ENCODE measurements at places on chromosomes 11 and 22.

DNA sequence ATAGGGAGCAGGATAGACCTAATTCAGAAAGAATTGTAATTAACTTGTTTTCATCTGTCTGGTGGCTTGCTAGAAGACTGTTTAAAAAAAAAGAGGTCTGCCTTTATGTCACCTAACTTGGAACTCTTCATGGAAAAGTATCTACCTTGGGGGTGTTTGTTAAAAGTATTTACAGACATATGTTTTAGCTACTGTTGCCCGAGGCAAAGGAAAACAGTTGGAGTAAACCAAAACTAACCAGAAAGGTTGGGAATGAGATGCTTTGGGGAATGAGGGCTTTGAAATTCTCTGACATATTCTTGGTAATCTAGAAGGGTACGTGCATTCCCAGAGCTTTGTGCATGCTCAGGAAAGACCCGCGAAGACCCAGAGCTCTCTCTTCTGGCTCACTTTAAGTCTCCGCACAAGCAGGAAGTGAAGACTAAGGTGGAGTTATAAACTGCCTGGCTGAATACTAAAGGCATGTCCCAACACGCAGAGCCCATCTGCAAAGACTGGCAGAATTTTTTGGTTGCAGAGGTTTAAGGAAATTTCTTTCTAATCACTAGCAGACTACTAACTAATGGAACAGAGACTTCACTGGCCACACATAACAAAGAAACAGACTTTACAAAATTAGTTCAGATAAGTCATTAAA lies 33.2 kb downstream of the HIKESHI start:
- no peaks in the 10 kb centered on the region for H3K4me1 ChIP-seq

DNA sequence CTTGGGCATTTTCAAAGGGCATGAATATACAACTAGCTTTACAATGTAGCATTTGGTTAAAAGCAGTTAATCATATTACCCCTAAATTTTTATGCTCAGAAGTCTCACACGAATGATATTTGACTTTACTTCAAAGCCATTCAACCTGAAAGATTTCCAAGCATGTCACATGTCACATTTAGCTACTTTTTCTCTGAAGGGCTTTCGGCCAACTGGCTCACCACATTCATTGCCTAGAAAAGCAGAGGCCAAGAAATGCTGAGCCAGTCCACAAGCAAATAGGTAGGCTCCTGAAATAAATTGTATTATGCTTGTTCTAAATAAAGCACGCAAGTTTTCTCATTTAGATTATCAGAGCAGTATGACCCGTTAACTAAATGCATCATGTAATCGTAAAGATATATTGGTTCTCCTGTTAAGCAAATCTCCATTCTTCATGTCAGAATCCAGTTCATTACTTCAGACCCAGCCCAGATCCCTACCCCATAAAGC lies 30.6 kb downstream of the PAX6 start:
- no peaks in the 10 kb centered on the region for H3K27me3 ChIP-seq
- peak overlapping the region; percentile 9 for H3K27ac ChIP-seq
- no peaks in the 10 kb centered on the region for H3K36me3 ChIP-seq
- no peak for DNase-seq
- peaks cover 45% of the 10 kb centered on the region for H3K4me1 ChIP-seq

GRCh38 chr22:34783436-34783835 lies 282.5 kb upstream of the ISX start:
- DNase-seq: peak; percentile 18
- no peak overlapping the region for H3K4me3 ChIP-seq
- no peak overlapping the region for H3K27ac ChIP-seq
- no peaks in the 10 kb centered on the region for H3K27me3 ChIP-seq
- no peaks in the 10 kb centered on the region for H3K36me3 ChIP-seq

DNA sequence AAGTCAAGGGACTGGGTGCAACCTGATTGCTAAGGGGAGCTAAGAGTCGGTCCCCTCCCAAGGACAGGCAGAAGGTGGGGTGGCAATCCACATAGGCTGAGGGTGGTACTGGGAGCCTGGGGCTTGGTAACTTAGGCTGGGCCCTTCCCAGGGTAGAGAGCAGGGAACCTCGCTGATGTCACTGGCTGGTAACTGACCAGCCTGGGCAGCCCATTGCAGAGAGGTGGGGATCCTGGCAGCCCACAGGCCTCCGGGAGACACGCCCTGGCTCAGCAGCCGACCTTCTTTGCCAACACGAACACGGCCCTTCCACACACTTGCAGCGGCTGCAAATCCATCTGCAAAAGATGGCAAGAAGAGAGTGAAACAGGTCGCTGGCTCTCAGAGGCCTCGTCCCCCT lies 25.4 kb downstream of the A4GALT start:
- no peaks in the 10 kb centered on the region for H3K4me1 ChIP-seq
- H3K36me3 ChIP-seq: no peaks in the 10 kb centered on the region
- H3K4me3 ChIP-seq: no peak overlapping the region
- no peaks in the 10 kb centered on the region for H3K27me3 ChIP-seq
- no peak for DNase-seq

- H3K27me3 ChIP-seq: no peaks in the 10 kb centered on the region
- peaks cover 2% of the 10 kb centered on the region for H3K4me1 ChIP-seq
- no peak for DNase-seq
- no peaks in the 10 kb centered on the region for H3K36me3 ChIP-seq
Measured at GRCh38 chr11:11641581-11641980, 19.8 kb upstream of the GALNT18 start.

DNA sequence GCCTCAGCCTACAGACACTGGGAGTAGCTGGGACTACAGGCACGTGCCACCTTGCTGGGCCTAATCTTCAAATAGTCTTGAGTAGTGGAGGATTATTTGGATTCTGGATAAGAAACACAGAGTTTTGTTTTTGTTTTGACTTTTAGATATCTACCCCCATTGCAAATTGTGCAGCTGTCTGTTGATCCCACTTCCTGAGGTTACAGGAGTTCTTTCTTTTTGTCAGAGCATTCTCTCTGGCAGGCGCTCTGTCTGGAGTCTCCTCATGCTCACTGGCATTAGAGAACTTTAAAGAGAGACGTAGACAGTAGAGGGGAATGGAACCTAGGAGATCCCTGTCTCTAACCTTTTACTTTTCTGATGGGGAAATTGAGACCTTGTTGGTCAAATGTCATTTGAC lies 7.8 kb upstream of the ADAMTS8 start:
- H3K27ac ChIP-seq: no peak overlapping the region
- no peak overlapping the region for H3K4me3 ChIP-seq
- no peaks in the 10 kb centered on the region for H3K27me3 ChIP-seq
- no peaks in the 10 kb centered on the region for H3K36me3 ChIP-seq
- no peak for DNase-seq

- H3K36me3 ChIP-seq: peaks cover 2% of the 10 kb centered on the region
- H3K27me3 ChIP-seq: no peaks in the 10 kb centered on the region
- no peak overlapping the region for H3K4me3 ChIP-seq
- no peak for DNase-seq
Measured at GRCh38 chr11:134132808-134133207, 63.9 kb downstream of the JAM3 start.

DNA sequence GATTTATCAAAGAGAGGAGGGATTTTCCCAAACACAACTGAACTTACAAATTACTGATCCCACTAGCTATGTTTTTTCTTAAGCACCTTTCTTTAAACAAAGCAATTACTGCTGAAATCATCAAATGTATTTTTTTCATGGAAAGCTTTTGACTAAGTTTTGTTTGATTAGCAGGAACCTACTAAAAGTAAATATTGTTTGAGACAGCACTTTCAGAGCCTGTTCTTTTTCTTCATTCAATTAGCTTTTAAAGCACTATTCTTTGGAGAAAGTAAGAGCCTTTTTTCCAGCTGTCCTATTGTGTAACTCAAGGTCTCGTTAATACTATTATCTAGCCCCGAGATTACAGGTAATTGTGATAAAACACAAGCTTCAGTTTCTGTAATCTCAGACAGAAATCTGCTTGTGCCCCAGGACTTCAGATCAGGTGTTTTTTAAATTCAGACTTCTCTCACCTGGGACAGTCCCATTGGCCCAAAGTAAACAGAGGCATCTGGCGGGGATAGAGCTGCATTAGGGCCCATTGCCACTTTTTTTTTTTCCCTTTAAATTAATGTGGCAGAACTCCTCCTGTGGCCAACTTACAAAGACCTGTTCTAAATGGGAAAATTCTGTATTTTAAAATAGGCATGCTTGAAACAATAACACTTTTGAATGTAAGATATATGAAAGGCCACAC lies 11.0 kb downstream of the CSTPP1 start:
- peaks cover 33% of the 10 kb centered on the region for H3K4me1 ChIP-seq
- peak; percentile 41 for DNase-seq
- no peaks in the 10 kb centered on the region for H3K36me3 ChIP-seq
- peak overlapping the region; percentile 15 for H3K4me3 ChIP-seq

- H3K27me3 ChIP-seq: no peaks in the 10 kb centered on the region
- H3K27ac ChIP-seq: no peak overlapping the region
- no peak for DNase-seq
- H3K4me3 ChIP-seq: no peak overlapping the region
- no peaks in the 10 kb centered on the region for H3K36me3 ChIP-seq
Measured at GRCh38 chr11:120622189-120622875, 110.8 kb downstream of the GRIK4 start.

DNA sequence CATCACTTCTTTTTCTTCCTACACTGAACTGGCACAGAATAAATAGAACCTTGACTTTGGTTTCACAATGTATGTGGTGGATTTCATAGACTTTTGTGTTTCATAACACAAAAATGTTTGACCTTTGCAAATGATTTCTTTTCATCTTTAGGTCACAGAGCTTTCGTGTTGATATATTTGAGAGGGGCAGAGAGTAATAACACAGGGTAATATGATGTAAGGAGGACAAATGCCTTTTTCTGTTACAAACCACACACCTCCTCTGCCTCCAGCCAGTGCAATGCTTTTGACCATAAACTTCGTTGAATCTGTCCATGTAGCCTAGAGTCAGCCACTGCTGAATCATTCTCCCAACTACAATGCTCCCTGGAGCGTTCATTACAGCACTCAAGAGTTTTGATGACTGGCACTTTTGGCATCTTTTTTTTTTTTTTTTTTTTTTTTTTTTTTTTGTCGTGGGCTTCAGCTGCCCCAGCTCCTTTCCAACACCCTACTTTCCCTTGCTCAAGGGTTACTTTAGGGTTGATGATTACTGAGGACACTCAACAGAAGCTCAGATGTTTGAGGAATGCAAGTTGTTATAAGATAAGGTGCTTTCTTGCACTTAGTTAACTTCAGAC lies 11.4 kb upstream of the CAT start:
- no peak overlapping the region for H3K27ac ChIP-seq
- no peak for DNase-seq
- no peak overlapping the region for H3K4me3 ChIP-seq
- no peaks in the 10 kb centered on the region for H3K27me3 ChIP-seq
- no peaks in the 10 kb centered on the region for H3K36me3 ChIP-seq

DNA sequence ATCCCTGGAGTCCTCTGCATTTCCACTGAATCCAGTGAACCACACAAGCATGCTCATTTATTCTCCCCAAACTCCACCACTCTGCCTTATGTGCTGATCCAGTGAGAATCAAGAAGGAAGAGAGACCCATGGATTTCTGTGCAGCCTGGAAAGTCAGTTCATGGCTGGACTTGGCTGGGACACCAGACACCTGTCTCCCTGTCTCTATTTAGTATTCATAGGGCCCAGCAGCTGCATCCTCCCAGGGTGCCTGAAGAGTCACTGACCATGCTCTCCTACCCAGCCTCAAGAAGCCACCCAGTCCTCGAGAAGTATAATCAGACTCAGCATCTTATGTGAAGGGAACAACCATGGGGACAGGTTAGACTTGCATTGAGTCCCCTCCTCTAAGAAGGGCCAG lies 83.2 kb downstream of the ZNF280B start:
- no peaks in the 10 kb centered on the region for H3K36me3 ChIP-seq
- no peak overlapping the region for H3K4me3 ChIP-seq
- no peak for DNase-seq
- no peak overlapping the region for H3K27ac ChIP-seq
- peaks cover 5% of the 10 kb centered on the region for H3K4me1 ChIP-seq

- no peak for DNase-seq
- no peak overlapping the region for H3K4me3 ChIP-seq
- H3K4me1 ChIP-seq: no peaks in the 10 kb centered on the region
- H3K27ac ChIP-seq: no peak overlapping the region
- no peaks in the 10 kb centered on the region for H3K36me3 ChIP-seq
Measured at GRCh38 chr11:68657021-68657780, 27.1 kb upstream of the GAL start.

GRCh38 chr11:45450189-45450588 lies 164.0 kb upstream of the SYT13 start:
- H3K4me3 ChIP-seq: no peak overlapping the region
- no peaks in the 10 kb centered on the region for H3K4me1 ChIP-seq
- H3K27me3 ChIP-seq: no peaks in the 10 kb centered on the region

DNA sequence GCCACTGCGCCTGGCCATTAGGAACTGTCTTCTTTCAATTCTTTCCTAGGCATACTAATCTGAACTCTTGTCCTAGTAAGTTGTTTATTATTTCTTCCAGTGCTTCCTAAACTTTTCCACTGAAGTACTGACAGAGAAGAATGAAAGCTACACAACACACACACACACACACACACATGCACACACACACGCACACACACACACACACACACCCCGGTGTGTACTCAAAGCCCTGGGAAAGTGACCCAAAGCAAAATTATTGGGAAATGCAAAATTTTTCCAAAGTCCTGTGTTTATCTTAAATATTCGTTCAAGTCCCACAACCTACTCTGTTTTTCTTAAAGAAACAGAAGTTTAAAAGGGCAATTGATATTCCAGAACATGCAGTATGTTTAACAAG lies 19.4 kb upstream of the SIK2 start:
- H3K4me3 ChIP-seq: no peak overlapping the region
- no peak for DNase-seq
- H3K36me3 ChIP-seq: peaks cover 4% of the 10 kb centered on the region
- no peaks in the 10 kb centered on the region for H3K27me3 ChIP-seq
- peaks cover 6% of the 10 kb centered on the region for H3K4me1 ChIP-seq
- no peak overlapping the region for H3K27ac ChIP-seq

- H3K27me3 ChIP-seq: peaks cover 48% of the 10 kb centered on the region
- peaks cover 11% of the 10 kb centered on the region for H3K4me1 ChIP-seq
- DNase-seq: no peak
- H3K36me3 ChIP-seq: no peaks in the 10 kb centered on the region
- H3K4me3 ChIP-seq: no peak overlapping the region
Measured at GRCh38 chr11:130156108-130157022, 3.2 kb upstream of the ST14 start.

DNA sequence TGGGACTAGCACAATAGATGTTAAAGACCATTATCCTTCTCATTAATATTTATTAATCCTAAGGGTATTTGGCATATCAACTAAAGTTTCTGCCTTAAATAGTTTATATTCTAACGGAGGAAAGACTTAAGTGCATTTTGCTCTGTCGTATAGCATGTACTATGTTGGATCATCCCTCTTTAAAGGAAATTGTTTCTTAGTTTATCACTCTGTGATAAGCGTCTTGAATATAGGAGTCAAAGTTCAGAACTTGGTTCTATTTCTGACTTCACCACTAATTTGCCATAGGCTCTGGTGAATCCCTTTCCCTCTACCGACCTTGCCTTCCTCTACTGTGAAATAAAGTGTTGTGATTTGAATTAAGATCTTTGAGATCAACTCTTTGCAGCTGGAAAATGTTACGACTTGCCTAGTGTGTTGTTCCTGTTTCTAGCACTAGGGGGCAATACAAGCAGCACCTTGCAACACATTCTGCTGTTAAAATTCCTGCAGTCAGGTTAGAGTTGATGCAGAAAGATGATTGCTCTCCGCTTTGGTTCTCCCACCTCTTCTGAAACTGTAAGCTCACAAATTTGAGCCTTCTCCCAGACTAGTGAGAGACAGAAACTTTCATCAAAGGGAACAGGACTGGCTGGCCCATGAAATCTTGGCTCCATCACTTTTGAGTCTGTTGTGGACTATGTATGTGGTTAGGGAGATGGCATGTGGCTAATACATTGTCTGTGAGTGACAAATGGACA lies 27.8 kb upstream of the ZNRF3 start:
- no peaks in the 10 kb centered on the region for H3K27me3 ChIP-seq
- DNase-seq: peak; percentile 74
- no peaks in the 10 kb centered on the region for H3K4me1 ChIP-seq
- H3K4me3 ChIP-seq: no peak overlapping the region
- no peak overlapping the region for H3K27ac ChIP-seq
